A673 (cell line): ENCODE measurements at places on chromosomes 12 and 14. TPM values are rescaled to one million over a fixed set of nuclear protein-coding genes. Genes with fewer than 3 reads are reported as not detected.

The NPAS3 gene
- total RNA-seq: 15.6 and 16.5 TPM in 2 replicates

The ESPL1 gene
- total RNA-seq: 99.1 and 105 TPM in 2 replicates

The ABCC9 gene
- total RNA-seq: 0.04 TPM in 1 of 2 replicates, not detected in the other

DNA sequence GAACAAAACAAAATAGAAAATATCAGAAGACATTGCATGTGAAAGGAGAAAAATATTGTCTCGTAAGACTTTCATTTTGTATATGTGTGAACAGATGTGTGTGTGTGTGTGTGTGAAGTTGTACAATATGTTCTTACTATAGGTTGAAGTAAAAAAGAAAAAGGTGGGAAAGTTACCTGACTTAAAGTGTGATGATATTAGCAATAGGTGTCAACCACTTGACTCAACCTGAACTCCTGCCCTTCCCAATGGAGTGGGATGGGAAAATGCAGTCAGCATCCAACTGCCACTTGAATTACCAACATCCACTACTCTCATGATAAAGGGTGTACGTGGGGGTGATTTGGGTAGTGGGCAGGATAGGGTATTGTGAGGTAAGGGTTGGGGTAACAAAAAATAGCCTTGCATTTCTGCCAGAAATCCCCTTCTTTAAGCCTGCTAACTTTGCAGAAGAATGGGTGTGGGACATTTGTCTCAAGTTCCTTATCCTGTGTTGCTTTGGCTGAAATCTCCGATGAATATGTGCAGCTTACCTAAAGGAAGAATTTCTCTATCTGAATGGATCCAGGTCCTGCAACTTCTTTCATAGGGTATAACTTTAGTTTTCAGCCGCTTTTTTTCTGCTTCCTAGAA, 181.6 kb downstream of the CHST11 start:
- no peaks in the 10 kb centered on the region for H3K36me3 ChIP-seq
- no peak for DNase-seq
- H3K4me3 ChIP-seq: no peak overlapping the region
- no peak overlapping the region for H3K27ac ChIP-seq
- no peaks in the 10 kb centered on the region for H3K4me1 ChIP-seq

The TCL1B gene
- total RNA-seq: 0.83 and 1.1 TPM in 2 replicates

DNA sequence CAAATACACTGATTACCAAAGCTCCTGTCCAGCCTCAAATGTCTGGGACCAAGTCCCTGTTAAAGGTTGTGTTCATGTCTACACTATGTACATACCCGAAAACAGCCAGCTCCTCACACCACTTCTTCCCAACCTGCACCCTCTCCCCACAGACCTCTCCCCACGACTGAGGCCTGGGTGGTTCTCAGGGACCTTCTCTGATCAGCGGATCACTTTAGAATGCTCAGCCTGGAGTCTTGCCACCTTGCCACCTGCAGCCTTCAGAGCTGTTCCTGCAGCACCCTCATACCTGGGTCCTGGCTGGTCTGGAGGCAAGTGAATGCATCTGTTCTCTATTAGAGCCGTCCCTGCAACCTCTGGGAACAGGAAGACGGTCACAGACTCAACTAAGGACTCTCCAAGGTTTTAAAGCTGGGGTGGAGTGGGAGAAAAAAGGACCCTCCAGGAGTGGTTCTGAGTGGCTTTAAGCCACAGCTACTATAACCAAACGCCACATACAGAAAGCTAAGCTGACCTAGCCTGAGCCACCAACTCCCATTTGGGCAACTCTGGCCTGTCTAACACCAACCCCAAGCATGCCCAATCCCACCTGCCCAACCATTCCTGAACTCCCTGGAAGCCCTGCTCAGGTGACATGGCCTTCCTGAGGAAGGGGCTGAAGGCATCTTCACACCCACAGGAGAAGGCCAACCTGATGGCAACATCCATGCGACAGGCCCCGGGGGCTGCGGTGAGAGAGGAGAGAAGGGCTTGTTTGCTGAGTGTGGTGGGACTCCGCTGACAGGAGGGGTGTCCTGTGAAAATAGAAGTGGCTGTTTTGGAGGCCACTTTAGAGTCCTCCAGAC, 8.6 kb downstream of the KRT2 start:
- H3K36me3 ChIP-seq: no peaks in the 10 kb centered on the region
- H3K27ac ChIP-seq: no peak overlapping the region
- H3K4me1 ChIP-seq: no peaks in the 10 kb centered on the region

The KRT80 gene
- total RNA-seq: 0.33 and 1.0 TPM in 2 replicates

- no peaks in the 10 kb centered on the region for H3K4me1 ChIP-seq
- H3K4me3 ChIP-seq: no peak overlapping the region
- no peak overlapping the region for H3K27ac ChIP-seq
- DNase-seq: no peak
- no peaks in the 10 kb centered on the region for H3K36me3 ChIP-seq
Measured at GRCh38 chr14:66135831-66136230, 350.3 kb upstream of the CCDC196 start.

DNA sequence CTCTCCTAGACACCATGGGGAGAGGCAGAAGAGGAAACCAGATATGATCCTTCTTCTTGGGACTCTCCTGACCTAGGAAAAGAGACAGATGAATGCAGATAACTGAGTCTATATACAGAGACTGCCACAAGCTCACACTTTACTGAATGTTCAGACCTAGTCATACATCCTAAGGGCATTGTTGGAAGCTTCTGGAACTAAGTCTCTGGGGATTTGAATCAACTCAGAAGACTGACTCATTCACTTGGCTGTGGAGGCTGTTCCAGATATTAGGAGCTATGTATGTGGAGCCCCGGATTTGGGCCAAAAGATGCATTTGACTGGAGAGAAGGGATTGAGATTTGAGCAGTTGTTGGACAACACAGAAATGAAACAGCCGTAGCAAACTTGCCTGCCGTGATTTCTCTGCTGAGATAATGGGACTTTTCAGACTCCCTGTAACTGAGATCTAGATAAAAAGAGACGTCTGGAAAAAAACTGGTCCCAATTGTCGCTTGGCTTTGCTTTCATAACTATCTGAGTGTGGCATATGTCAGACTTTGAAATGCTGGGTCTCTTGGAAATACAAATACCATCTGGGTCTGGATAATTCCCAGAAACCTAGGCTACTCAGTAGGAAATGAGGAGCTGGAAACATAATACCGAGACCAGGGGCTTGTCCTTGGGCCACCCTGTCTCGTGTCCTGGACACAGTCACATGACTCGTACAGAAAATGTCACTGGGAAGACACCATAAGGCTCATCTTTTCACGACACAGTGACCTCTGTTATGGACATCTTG, 396.8 kb downstream of the NUAK1 start:
- no peaks in the 10 kb centered on the region for H3K27me3 ChIP-seq
- peak; percentile 12 for DNase-seq
- no peak overlapping the region for H3K27ac ChIP-seq
- H3K4me3 ChIP-seq: no peak overlapping the region

DNA sequence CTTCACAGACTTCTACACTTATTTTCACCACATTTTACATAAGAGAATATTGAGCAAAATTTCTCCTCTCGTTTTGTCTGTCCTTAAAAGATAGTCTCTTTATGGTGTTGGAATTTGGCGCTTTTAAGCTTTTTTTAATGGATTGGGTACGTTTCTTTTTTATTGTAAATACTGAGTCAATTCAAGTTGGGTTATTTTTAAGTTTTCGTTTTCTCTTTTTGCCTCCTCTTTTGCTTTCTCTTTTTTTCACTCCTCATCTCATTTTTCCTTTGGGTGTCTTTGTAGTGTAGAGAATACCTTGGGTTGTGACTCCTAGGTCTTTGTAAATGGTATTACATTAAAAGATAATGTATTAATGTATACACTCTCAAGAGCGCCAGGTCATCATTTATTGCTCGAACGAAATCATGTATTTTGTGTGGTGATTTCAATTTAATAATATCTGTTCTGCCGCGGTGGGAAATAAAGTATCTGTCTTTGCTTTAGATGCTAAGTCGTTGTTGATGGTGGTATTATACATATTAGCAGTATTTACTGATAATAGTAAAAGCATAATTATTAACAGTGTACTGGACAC, 845 bp downstream of the TMX1 start:
- no peak for DNase-seq
- peak overlapping the region; percentile 95 for H3K27ac ChIP-seq
- no peaks in the 10 kb centered on the region for H3K27me3 ChIP-seq
- peaks cover 15% of the 10 kb centered on the region for H3K4me1 ChIP-seq
- H3K36me3 ChIP-seq: peaks cover 22% of the 10 kb centered on the region

GRCh38 chr12:28413460-28414109, 223.3 kb downstream of the CCDC91 start:
- no peak for DNase-seq
- no peaks in the 10 kb centered on the region for H3K36me3 ChIP-seq
- no peaks in the 10 kb centered on the region for H3K27me3 ChIP-seq
- H3K4me1 ChIP-seq: no peaks in the 10 kb centered on the region

DNA sequence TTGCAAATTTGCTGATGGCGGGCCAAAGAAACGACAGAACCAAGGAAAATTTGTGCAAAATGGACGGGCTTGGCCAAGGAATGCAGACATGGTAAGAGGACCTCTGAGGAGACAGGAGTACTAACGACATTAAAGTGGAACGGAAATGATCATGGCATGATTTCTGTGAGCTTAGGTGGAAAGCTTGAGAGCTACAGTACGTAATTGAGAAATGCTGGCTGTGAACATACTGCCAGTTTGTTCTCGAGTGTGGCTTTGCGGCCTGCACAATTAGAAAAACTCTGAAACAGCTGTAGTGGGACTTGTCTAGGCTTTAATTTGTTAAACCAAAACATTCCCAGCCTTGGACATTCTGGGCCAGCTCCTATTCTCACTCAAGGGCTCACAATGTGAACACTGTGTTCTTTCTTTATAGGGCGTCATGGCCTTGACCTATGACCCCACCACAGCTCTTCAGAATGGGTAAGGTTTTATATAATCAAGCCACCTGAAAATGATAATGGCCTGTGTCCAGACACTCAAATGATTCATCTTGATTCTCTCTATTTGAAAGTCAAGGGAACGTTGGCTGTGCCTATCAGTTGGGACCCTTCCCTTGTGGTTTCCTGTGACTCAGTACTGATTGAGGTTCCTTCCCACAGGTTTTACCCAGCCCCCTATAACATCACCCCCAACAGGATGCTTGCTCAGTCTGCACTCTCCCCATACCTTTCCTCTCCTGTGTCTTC, 48.5 kb downstream of the BAZ2A start:
- no peaks in the 10 kb centered on the region for H3K27me3 ChIP-seq
- no peak overlapping the region for H3K27ac ChIP-seq
- H3K4me3 ChIP-seq: no peak overlapping the region
- H3K36me3 ChIP-seq: peaks cover 3% of the 10 kb centered on the region
- no peak for DNase-seq

DNA sequence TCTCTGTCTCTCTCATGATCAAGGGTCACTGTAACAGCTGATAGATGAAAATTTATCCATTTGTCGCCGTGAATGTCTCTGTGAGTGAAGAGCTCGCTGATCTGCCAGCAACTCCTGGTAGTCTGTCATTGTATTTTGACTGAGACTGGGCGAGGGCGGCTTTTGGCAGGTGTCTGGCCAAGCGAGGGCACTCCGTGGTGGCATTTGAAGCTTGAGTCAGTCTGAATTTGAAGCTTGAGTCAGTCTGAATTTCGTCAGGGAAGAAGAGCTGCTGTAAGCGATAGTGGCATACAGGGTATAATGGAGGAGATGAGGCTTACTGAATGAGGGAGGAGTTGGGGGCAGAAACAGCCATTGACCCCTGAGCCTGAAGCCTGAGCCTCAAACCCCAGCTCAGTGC, 56.8 kb upstream of the FAM181A start:
- H3K27me3 ChIP-seq: peaks cover 51% of the 10 kb centered on the region
- no peaks in the 10 kb centered on the region for H3K36me3 ChIP-seq
- H3K27ac ChIP-seq: no peak overlapping the region

DNA sequence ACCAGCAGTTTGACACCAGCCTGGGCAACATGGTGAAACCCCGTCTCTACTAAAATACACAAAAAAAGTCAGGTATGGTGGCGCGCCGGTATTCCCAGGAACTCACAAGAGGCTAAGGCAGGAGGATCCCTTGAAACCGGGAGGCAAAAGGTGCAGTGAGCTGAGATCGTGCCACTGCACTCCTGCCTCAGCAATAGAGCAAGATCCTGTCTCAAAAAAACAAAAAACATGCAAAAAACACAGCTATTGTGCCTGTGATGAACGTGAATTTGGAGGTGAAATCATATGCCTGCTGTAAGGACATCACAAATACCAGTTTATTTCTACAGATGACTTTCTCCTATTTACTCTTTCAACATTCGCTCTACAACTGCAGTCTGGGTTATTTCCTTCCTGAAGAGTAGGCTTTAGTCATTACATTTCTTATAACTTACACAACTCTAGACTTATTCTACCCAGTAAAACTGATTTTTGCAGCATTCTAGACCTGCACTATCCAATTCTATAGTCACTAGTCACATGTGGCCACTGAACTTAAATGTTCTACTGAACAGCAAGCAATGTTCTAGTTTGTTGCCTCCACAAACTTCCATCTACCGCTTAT, 48.3 kb downstream of the HNRNPC start:
- DNase-seq: no peak
- no peaks in the 10 kb centered on the region for H3K27me3 ChIP-seq
- peaks cover 96% of the 10 kb centered on the region for H3K36me3 ChIP-seq

The IL31 gene
- total RNA-seq: not detected in 2 replicates

DNA sequence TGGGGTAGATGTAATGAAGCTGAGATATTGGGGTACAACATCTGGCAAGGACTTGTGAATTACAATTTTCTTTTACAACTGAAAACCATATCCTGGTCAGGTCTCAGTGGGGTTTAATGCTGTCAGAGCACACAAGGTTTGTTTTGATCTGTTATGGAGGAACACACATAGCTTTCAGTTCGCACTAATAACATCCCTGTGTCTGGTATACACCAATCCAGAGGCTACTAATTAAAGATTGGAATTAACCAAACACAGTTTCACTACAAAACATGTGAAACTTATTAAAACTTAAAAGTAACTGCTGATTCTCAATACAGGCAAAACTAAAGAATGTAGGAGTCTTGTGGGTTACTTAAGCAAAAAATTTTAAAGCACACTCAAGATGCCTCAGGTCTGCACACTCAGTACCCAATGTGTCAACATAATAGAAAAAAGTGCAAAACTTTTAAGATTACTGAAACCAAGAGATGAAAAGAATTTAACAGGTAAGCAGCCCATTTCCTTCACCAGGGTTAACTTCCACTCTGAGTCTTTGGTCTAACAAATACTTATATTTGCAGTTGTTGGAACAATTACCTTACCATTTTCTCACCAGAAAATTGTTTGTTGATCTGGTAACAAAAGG, 77.4 kb downstream of the LLPH start:
- H3K27ac ChIP-seq: no peak overlapping the region
- no peaks in the 10 kb centered on the region for H3K27me3 ChIP-seq
- H3K36me3 ChIP-seq: no peaks in the 10 kb centered on the region
- peaks cover 40% of the 10 kb centered on the region for H3K4me1 ChIP-seq

The OASL gene
- 0.70 and 0.73 TPM in 2 replicates for total RNA-seq

The ETFBKMT gene
- 1.9 and 2.6 TPM in 2 replicates for total RNA-seq

The BCL2L2 gene
- 22.8 and 25.1 TPM in 2 replicates for total RNA-seq

DNA sequence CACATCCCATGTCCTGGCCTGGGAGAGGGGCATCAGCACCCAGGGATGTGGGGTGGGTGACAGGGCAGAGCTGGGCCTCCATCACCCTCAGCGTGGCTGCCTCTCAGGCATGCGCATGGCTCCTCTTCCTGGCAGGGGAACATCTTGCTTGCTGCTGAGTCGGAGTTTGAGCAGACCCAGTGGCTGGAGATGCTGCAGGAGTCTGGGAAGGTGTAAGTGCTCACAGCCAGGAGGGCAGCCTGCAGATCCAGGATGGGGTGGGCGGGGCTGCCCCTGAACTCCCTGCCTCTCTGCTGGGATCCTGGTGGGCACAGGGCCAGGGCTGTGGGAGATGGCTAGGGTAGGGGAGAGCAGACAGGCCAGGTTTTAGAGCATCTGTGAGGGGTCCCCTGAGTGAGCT, 16.2 kb downstream of the PLEKHD1 start:
- H3K27ac ChIP-seq: no peak overlapping the region
- H3K27me3 ChIP-seq: no peaks in the 10 kb centered on the region

The CYP46A1 gene
- 0.37 TPM in 1 of 2 replicates, not detected in the other for total RNA-seq
